ENCODE measurements at places on chromosomes 6 and 20. TPM values are rescaled to one million over a fixed set of nuclear protein-coding genes. Genes with fewer than 3 reads are reported as not detected.

- no peak for DNase-seq
Observed at GRCh38 chr20:42255821-42256220, 637.6 kb upstream of the CHD6 start.

DNA sequence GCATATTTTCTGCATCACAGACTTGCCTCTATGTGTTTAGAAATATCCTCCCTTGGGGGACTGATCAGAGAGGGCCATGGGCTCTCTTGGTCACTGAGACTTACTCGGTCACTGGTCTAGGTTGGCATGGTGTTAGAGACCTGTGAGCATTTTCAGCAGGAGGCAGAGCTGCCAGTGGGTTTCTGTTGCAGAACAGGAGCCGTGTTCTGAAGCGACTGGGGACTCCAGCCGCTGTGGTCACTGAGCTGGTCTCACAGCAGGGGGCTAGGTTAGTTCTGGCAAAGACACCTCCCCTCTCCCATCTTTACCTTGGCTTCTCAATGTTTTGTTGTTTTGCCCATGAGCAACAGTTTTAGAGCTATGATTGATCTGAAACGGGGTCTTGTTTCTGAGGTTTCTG lies 8.7 kb downstream of the TMEM181 start:
- no peak for DNase-seq

DNA sequence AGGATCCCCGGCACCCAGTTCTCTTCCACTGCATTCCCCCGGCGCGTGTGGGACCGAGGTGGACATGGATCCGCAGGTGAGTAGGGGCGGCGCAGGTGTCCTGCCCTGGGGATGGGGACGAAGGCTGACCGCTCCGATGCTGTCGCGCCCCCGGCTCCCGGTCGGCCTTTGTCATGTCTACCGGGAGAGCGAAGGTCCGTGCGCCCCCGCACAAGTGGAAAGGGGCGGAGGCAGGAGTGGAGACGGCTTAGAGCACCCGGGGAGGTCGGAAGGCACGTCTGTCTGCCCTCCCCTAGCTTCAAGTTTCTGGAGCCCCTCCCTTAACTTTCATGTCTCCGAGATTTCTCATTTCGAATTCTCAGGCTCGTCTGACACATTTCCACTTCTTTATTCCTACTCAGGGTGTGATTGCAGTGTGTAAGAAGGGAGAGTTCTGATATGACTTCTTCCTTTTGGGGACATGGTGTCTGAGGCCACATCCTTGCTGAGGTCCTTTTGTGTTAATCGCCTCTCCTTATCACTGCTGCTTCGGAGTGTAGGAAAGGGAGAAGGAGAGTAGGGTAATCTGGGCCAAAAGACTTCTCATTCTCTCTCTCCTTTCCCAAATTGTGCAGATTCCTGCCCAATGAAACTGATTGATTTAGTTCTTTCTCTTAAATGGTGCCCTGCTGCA lies 435 bp downstream of the KIFC1 start:
- no peak for DNase-seq

The TMEM74B gene
- 0.17 TPM for total RNA-seq

The ERVFRD-1 gene
- not detected for total RNA-seq

The TSHZ2 gene
- 0.30 TPM for total RNA-seq

Data from renal cortical epithelial cell (primary cell).